ENCODE measurements at places on chromosomes 7 and 10. TPM values are rescaled to one million over a fixed set of nuclear protein-coding genes. Genes with fewer than 3 reads are reported as not detected.

The CACNB2 gene
- 1.3 TPM for total RNA-seq

The DKK1 gene
- total RNA-seq: 0.84 TPM

The TBC1D12 gene
- 11.4 TPM for total RNA-seq

The NPM3 gene
- 72.7 TPM for total RNA-seq

The NPC1L1 gene
- total RNA-seq: not detected

The RBP3 gene
- total RNA-seq: not detected

The SFTPD gene
- 1.1 TPM for total RNA-seq

DNA sequence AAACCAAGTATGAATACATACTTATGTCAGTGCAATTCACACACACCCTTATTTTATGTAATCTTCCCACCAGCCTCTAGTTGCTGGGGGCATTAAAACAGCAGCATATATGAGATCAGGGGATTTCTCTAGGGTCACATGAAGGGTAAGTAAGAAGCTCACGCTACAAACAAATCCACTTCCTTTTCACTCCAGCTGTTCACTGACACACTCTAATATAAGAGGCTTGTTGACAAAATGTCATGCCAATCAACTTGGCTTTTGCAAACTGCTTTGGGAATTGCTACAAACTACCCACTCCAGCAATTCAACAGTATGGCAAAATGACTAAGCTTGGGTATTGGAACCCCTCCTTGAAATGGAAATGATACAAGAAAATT lies 10.3 kb downstream of the FAM3C start:
- H3K36me3 ChIP-seq: no peaks in the 10 kb centered on the region
- no peak overlapping the region for H3K4me3 ChIP-seq
- H3K27ac ChIP-seq: peak overlapping the region; percentile 25
- peak; percentile 72 for DNase-seq

DNA sequence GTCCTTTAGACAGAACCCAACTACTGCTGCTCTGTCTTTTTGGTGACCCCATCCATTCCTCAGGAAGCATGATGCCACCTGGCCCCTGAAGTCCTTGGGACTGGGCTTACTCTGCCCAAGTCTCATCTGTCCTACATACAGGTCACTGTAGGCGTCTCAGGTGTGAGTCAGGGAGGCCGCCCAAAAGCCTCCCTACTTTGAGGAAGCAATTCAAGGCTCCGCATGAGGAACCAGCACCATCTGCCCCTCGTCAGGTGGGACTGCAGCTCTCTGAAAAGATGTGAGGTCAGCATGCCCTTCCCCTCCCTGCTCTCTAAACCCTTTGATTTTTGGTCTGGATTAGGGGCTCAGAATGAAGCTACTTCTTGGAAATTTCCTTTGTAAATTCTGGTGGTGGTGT lies 354.8 kb downstream of the CXCL12 start:
- no peak overlapping the region for H3K4me3 ChIP-seq
- no peaks in the 10 kb centered on the region for H3K27me3 ChIP-seq
- peaks cover 2% of the 10 kb centered on the region for H3K4me1 ChIP-seq
- no peak for DNase-seq

DNA sequence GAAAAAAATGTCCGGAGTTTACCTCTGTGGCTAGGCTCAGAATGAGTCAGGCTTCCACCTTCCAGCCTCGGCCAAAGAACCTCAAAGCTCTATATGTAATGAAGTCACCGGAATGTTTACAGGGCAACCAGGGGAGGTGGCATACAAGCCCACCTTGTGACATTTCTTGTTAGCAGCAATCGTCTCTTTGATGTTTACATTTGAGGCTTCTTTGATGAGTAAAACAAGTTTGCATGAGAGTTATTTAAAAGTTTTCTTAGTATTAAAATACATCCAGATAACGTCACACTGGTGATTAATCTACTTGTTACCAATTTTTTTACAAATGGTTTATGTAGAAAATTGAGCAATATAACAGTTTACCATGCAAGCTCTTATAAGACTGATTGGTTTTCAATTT lies 133.1 kb upstream of the ADAM12 start:
- DNase-seq: no peak
- no peak overlapping the region for H3K4me3 ChIP-seq
- H3K27ac ChIP-seq: no peak overlapping the region
- peaks cover 6% of the 10 kb centered on the region for H3K27me3 ChIP-seq

- peaks cover 21% of the 10 kb centered on the region for H3K4me1 ChIP-seq
- H3K4me3 ChIP-seq: peak overlapping the region; percentile 85
- no peaks in the 10 kb centered on the region for H3K36me3 ChIP-seq
Measured at GRCh38 chr10:33335801-33336581, 1.5 kb upstream of the NRP1 start.

GRCh38 chr7:1761097-1761496 lies 91.0 kb downstream of the ELFN1 start:
- H3K36me3 ChIP-seq: no peaks in the 10 kb centered on the region
- H3K4me1 ChIP-seq: no peaks in the 10 kb centered on the region
- no peak overlapping the region for H3K4me3 ChIP-seq

- H3K36me3 ChIP-seq: no peaks in the 10 kb centered on the region
- H3K4me3 ChIP-seq: no peak overlapping the region
- no peak overlapping the region for H3K27ac ChIP-seq
- H3K4me1 ChIP-seq: no peaks in the 10 kb centered on the region
Measured at GRCh38 chr10:50152792-50153272, 85.1 kb downstream of the WASHC2A start.

DNA sequence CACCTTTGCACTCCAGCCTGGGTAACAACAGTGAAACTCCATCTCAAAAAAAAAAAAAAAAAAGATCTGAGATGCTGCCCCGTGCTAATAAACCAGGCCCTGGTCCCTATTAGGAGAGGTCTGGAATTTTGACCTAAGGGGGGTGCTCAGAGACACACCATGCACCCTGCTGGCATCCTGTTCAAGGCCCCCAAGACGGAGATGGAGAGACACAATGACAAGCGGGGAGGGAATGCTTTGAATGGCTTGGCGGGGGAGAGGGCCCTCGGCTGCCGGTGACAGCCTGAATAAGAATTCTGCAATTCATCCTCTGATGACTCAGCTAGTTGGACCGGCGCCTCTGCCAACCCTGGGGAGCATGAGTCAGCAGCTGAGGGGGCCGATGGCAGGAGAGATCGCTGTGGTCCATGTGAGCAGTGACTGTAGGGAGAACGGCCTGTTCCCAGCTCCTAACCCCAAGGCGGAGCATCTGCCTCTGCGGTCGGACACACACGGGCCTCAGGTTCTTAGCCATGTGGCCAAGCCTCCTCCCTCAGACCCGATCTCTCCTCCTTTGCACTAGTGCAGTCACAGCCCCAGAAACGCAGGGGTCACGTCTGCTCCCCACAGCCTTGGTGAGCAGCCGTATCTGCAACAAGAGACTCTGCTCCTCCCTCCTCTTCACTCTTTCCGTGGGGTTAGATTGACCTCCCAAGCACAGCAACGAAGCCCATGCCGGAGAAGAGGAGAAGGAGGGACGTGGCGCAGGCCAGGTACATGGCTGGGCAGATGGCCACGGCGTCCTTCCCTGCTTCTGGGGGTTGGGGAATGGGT lies 14.9 kb downstream of the TRIM56 start:
- H3K27ac ChIP-seq: peak overlapping the region; percentile 13
- no peaks in the 10 kb centered on the region for H3K36me3 ChIP-seq
- peak; percentile 92 for DNase-seq

GRCh38 chr10:14478604-14479003 lies 147.9 kb upstream of the FRMD4A start:
- peak; percentile 94 for DNase-seq
- no peak overlapping the region for H3K4me3 ChIP-seq
- H3K36me3 ChIP-seq: no peaks in the 10 kb centered on the region
- H3K4me1 ChIP-seq: peaks cover 32% of the 10 kb centered on the region
- no peak overlapping the region for H3K27ac ChIP-seq

DNA sequence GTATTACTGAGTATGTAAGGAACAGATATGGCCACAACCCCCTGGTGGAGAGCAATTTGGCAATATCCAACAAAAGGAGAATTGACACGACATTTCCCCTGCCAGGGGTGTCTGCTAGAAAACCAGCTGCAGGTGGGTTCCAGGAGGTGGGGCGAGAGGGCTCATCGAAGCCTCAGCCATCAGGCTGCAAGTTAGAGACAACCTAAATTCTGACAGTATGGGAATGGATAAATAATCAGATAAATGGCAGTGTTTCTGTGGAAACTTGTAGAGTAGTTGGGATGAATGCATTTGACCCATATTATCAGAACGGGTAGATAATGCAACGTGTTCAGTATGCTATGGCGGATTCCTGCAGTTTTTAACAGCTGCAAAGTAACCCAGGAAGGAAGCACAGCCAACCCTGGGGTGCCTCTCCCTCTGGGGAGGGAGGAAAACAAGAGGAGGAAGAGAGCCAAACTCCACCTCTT lies 3.5 kb downstream of the TMEM273 start:
- peaks cover 7% of the 10 kb centered on the region for H3K4me1 ChIP-seq
- no peaks in the 10 kb centered on the region for H3K36me3 ChIP-seq
- H3K27me3 ChIP-seq: no peaks in the 10 kb centered on the region
- no peak overlapping the region for H3K27ac ChIP-seq
- H3K4me3 ChIP-seq: no peak overlapping the region

Measured in muscle of leg (tissue), 16 donors.